ACHN (cell line): ENCODE measurements at places on chromosomes 12 and 14.

GRCh38 chr14:56221382-56222128 lies 103.3 kb downstream of the PELI2 start:
- DNase-seq = no peak

GRCh38 chr12:31803306-31804184 lies 74.7 kb upstream of the AMN1 start:
- DNase-seq = no peak

DNA sequence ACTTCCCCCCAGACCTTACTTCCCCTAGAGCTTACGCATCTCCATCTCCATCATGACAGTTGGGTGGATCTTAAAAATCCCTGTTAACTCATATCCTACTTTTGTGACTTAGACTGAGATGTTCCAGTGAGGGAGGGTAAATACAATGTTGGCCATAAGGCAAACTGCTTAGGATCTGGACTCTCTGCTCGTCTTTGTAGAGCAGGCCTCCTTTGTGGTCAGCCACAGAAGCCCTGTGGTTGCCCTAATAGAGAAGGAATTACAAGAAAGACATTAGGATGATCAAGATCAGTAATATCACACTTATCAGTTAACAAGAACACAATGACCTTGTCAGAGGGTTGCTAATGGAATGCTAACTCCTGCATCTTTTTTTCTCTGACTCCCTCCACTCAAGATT lies 52.0 kb downstream of the TMEM132C start:
- no peak for DNase-seq

GRCh38 chr14:26863736-26864135 lies 265.9 kb upstream of the NOVA1 start:
- DNase-seq = peak; percentile 36

- DNase-seq = no peak
Observed at GRCh38 chr12:89568484-89568883, 42.6 kb upstream of the POC1B start.

DNA sequence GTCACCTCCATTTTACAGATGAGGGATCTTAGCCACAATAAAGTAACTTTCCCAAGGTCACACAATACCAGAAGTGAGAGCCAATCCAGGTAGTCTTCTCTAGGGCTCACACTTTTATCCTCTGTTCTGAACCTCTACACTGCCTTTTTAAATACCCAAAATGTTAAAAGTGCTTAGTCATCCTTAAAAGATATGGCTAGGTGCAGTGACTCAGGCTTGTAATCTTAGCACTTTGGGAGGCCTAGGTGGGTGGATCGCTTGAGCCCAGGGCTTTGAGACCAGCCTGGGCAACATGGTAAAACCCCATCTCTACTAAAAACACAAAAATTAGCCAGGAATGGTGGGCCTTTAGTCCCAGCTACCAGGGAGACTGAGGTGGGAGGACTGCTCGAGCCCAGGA lies 104.1 kb upstream of the PPP4R3A start:
- no peak for DNase-seq

GRCh38 chr14:90253826-90254225 lies 2.5 kb upstream of the PSMC1 start:
- no peak for DNase-seq

- DNase-seq = no peak
Observed at GRCh38 chr12:57196439-57196838, 20.2 kb upstream of the NXPH4 start.

- DNase-seq = no peak
Observed at GRCh38 chr12:91103101-91103500, 8.2 kb downstream of the LUM start.

- DNase-seq = peak; percentile 68
Observed at GRCh38 chr14:92759300-92759678, 10.9 kb upstream of the LGMN start.

DNA sequence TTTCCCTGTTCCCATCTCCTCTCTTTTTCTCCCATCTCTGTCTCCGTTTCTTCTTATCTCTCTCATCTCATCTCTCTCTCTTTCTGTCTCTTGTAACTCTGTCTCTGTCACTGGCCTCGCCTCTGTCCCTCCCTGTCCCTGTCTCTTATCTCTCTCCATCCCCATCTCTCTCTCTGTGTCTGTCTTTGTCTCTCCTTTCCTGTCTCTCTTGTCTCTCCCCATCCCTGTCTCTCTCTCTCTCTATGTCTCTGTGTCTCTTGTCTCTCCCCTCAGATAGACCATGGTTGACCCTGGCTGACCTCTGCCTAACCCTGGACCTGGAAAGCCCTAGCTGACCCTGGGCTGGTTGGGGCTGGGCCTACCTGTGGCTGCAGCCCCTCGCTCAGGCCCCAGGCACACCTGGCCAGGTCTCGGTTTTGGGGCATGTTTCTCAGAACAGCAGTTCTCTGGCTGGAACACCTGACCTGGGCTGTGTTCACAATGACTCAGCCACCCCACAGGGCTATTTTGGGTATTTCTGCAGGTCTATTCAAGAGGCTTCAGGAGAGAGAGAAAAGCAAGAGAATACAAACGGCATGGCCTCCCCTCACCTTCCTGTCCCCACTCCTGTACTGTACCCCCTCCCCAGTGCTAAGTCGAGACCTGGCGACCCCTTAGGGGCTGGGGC lies 174.4 kb downstream of the TMEM121 start:
- no peak for DNase-seq

- no peak for DNase-seq
Observed at GRCh38 chr12:579420-580110, 83.7 kb downstream of the NINJ2 start.

DNA sequence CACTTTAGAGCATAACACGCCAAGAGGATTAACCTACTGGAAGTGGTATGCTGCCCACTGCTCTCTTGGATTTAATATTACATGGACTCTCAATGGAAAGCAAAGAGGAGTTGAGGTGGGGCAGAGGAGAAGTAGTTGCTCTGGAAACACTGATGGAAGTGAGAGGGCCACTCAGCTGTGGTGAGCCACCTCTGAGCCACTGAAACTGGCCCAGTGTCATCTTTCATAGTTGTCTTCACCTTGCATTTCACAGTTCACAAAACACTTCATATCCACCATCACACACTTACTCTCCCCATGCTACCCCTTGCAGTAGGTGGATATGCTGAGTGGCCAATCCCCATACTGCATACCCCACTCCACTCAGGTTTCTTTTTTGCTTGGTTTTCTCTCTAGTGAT lies 12.2 kb upstream of the PCED1B start:
- DNase-seq = no peak

DNA sequence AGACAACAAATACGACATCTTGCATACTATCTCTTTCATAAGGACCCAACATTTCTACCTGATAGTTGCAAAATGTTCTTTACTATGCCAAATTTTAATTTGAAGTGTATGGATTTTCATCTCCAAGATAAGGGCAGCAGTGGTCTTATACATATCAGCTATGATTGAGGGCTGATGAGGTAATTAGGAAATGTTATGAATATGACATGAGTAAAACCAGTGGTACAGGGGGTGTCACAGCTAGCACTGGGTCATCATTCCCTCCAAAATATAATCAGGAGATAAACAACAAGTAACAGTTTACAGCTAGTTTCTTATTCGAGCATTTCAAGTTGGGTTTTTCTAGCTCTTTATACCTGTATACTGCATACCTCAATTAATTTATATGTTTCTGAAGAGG lies 35.0 kb downstream of the ATP2B1 start:
- DNase-seq = no peak
